CD8-positive, alpha-beta memory T cell (primary cell): ENCODE measurements at places on chromosomes 16 and 17. TPM values are rescaled to one million over a fixed set of nuclear protein-coding genes. Genes with fewer than 3 reads are reported as not detected.
A peak's percentile ranks its signal among the peaks of the same experiment; 100 is the strongest.

PMFBP1 gene
- total RNA-seq, result 0.09 TPM

GUCY2D gene
- not detected for total RNA-seq

CDIP1 gene
- 32.1 TPM for total RNA-seq

C1QTNF8 gene
- total RNA-seq, result not detected

CDRT15L2 gene
- not detected for total RNA-seq

P2RX5 gene
- total RNA-seq, result 9.8 TPM

EVPLL gene
- total RNA-seq, result not detected

NACA2 gene
- total RNA-seq, result not detected

ZFPM1 gene
- 16.7 TPM for total RNA-seq

TBC1D3K gene
- total RNA-seq, result not detected

DNA sequence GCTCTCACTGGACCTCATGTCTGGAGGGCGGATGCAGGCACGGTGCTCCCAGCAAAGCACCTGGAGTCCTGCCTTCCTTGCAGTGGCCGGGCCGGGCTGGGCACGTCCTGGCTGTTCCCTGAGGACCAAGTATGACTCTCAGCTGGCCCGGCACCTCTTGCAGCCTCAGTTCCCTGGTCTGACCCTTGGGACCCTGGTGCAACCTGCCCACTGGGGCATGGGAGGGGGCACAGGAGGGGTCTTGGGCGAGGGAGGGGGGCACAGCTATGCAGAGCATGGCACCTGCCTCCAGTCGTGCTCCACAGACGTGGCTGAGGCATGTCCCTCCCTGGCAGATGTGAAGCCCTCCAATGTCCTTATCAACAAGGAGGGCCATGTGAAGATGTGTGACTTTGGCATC is 19.6 kb downstream of the MAP2K3 start:
- no peaks in the 10 kb centered on the region for H3K27me3 ChIP-seq
- peaks cover 41% of the 10 kb centered on the region for H3K36me3 ChIP-seq
- no peaks in the 10 kb centered on the region for H3K4me1 ChIP-seq

GRCh38 chr16:13289515-13289914 is 388.1 kb downstream of the SHISA9 start:
- no peaks in the 10 kb centered on the region for H3K4me1 ChIP-seq
- H3K4me3 ChIP-seq, result no peak overlapping the region
- no peaks in the 10 kb centered on the region for H3K27me3 ChIP-seq
- no peaks in the 10 kb centered on the region for H3K36me3 ChIP-seq

- no peak overlapping the region for H3K27ac ChIP-seq
- no peaks in the 10 kb centered on the region for H3K27me3 ChIP-seq
- H3K4me1 ChIP-seq, result no peaks in the 10 kb centered on the region
- DNase-seq, result no peak
- no peaks in the 10 kb centered on the region for H3K36me3 ChIP-seq
These were observed 98.9 kb downstream of the CCT6B start for GRCh38 chr17:34862384-34862783.

DNA sequence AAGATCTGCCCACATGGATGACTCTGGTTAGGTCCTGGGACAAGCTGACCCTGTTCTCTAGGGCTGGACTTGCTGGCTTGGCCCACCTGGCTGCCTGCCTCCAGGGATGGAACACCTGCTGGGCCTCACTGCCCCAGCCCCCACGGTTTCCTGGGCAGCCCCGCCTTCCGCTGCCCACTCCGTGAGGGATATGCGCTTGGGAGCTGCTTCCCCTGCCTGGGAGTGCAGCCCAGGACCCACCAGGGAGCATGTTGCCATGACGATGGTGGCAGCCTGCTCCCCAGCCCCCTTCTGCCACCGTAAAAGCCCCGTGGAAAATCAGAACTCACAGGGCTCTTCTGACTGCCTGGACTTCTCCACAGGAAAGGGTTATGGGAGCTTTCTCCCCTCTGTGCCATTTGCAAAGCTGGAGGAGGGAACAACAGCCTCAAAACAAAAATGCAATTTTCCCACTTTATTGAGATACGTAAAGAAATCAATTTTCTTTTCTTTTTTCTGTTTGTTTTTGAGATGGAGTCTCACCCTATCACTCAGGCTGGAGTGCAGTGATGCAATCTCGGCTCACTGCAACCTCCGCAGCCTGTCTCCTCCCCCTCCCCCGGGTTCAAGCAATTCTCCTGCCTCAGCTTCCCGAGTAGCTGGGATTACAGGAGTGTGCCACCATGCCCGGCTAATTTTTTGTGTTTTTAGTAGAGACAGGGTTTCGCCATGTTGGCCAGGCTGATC is 18.0 kb upstream of the GAS7 start:
- no peak overlapping the region for H3K27ac ChIP-seq
- no peak for DNase-seq

DNA sequence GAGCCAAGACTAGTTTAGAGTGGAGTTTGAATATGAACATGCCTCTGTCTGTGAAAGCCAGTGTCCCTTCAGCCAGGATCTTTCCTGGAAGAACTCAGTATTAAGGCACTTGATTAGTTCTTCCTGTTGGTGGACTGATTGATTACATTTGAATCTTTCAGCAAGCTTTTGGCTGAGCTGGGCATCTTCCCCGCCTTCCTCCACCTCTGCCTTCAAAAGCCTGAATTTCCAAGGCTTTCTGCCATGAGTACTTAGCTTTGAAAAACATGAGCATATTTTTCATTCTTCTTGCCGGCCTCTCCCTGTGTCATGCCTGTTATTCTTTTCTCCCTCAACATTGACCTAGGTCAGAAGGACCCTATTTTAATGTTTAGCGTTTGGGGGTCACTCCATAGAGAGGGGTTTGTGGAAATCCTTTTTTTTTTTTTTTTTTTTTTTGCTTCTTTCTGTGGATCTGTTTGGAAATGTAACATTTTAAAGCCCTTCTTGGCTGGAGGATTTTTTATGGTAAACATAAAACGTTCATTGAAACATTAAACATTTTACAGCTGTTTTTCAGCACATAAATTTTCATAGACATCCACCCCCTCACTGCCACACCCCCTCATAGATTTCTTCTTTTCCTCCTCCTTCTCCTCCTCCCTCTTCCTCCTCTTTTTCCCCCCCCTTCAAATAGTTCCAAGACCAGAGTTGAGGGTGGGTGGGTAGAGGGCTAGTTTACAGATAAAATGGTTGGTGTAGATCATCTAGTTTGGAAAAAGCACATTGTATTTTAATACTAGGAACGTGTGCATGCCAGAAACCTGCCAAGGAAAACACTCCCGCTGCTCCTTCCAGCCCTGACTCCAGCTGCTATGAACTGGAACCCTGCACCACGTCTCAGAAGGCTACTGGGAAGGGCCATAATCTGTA is 645.9 kb downstream of the WWOX start:
- no peak overlapping the region for H3K4me3 ChIP-seq
- H3K27me3 ChIP-seq, result no peaks in the 10 kb centered on the region
- H3K36me3 ChIP-seq, result no peaks in the 10 kb centered on the region
- DNase-seq, result no peak
- H3K27ac ChIP-seq, result no peak overlapping the region

- no peak for DNase-seq
- no peaks in the 10 kb centered on the region for H3K36me3 ChIP-seq
- peak overlapping the region; percentile 66 for H3K4me3 ChIP-seq
- H3K27ac ChIP-seq, result peak overlapping the region; percentile 90
- no peaks in the 10 kb centered on the region for H3K27me3 ChIP-seq
These were observed 15.9 kb downstream of the GRB7 start for GRCh38 chr17:39753514-39754160.

- no peaks in the 10 kb centered on the region for H3K27me3 ChIP-seq
- no peak overlapping the region for H3K4me3 ChIP-seq
- no peak overlapping the region for H3K27ac ChIP-seq
- no peaks in the 10 kb centered on the region for H3K4me1 ChIP-seq
- no peak for DNase-seq
These were observed 56.0 kb upstream of the NACA2 start for GRCh38 chr17:61647047-61647446.

DNA sequence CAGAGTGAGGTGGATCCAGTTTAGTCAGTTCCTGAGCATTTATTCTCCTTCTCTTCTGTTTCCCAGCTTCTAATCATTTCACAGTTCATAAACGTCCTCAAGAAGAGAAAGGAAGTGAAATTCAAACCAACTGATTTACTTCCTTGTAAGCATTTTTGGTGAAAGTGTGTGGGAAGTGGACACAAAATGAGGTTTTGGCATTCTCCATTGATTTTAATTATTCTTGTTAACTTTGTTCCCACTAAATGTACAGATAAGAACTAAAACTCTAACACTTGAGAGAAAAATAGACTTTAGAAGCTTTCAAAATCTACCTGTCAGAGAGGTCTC is 42.7 kb upstream of the CORO6 start:
- peaks cover 43% of the 10 kb centered on the region for H3K36me3 ChIP-seq
- H3K27ac ChIP-seq, result no peak overlapping the region
- H3K27me3 ChIP-seq, result no peaks in the 10 kb centered on the region
- H3K4me3 ChIP-seq, result no peak overlapping the region

DNA sequence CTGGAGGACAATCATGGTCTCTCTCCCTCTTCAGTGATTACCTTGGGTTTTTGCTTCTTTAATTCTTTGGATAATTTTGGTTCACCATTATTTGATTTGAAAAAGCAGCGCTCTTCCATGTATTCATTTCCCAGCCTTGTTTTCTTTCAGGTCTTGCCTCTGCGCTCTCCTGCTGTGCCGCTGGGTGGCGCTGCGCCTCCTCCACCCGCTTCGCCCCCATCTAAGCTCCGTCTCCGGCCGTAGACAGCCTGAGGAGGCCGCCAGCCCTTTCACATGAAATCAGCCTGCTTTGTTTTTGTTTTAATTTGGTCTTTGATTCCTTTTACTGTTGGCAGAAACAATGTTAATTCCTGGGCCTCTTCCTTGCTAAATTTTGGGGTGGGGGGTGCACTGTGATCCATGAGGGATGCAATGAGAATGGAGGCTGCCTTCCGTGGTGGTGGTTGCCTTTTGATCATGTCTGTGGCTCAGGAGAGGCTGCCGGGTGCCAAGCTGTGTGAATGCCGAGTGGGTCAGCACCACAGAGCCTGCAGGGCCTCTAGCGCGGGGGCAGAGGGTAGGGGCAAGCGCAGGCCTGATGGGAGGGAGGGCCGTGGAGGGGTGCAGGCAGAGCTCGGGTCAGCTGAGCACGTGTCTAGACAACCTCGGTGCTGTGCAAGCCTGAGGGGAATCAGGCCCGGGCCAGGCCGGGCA is 64.1 kb downstream of the PLD6 start:
- no peaks in the 10 kb centered on the region for H3K4me1 ChIP-seq
- no peak for DNase-seq
- H3K27me3 ChIP-seq, result no peaks in the 10 kb centered on the region
- no peak overlapping the region for H3K27ac ChIP-seq
- H3K4me3 ChIP-seq, result no peak overlapping the region

- no peaks in the 10 kb centered on the region for H3K36me3 ChIP-seq
- H3K27me3 ChIP-seq, result peaks cover 3% of the 10 kb centered on the region
- DNase-seq, result no peak
- no peak overlapping the region for H3K4me3 ChIP-seq
- H3K4me1 ChIP-seq, result no peaks in the 10 kb centered on the region
These were observed 41.7 kb downstream of the SMPD3 start for GRCh38 chr16:68406458-68407152.

GRCh38 chr16:8262299-8262698 is 328.0 kb downstream of the TMEM114 start:
- no peak overlapping the region for H3K4me3 ChIP-seq
- no peaks in the 10 kb centered on the region for H3K36me3 ChIP-seq
- H3K4me1 ChIP-seq, result no peaks in the 10 kb centered on the region
- no peak for DNase-seq

- H3K4me3 ChIP-seq, result no peak overlapping the region
- DNase-seq, result no peak
- H3K4me1 ChIP-seq, result no peaks in the 10 kb centered on the region
- H3K27me3 ChIP-seq, result no peaks in the 10 kb centered on the region
- peaks cover 10% of the 10 kb centered on the region for H3K36me3 ChIP-seq
- H3K27ac ChIP-seq, result no peak overlapping the region
These were observed 19.1 kb upstream of the RSL1D1 start for GRCh38 chr16:11870399-11870798.
